ENCODE measurements at places on chromosomes 7 and 10.

- no peak for DNase-seq
These were observed 30.5 kb downstream of the OGDH start for GRCh38 chr7:44636926-44637325.

DNA sequence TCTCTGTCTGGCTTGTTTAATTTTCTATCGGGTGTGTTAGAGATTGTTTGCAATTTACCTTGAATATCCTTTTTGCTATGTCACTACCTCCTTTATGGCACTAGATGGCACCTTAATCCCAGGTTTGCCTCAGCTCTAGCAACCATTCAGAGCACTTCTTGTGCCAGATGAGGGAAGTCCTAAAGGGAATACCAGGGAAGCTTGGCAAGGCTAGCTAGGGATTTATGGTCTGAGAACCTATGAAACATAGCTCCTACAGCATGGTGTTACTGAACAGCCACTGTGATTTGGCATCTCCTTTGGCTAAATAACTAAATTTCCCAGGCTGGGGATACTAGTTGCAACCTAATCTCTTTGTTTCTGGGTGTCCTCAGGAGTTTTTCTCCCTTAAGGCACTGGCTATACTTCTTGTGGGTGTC lies 69.0 kb upstream of the VOPP1 start:
- no peak for DNase-seq

DNA sequence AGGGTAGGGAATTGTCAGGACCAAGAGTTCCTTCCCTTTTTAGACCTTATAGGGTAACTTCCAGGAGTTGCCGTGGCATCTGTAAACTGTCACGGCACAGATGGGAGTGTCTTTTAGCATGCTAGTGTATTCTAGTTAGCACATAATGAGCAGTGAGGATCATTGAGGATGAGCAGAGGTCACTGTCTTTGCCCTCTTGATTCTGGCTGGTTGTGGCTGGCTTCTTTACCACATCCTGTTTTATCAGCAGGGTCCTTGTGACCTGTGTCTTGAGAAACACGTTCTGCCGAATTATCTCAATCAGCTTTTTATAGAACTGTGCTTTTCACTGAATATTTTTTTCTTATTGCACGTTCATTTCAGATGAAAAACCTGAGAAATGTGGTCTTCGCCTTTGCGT lies 41.5 kb downstream of the MINPP1 start:
- no peak for DNase-seq

GRCh38 chr10:117942226-117942625 lies 104.5 kb downstream of the RAB11FIP2 start:
- no peak for DNase-seq

GRCh38 chr10:118793545-118793944 lies 38.8 kb upstream of the CACUL1 start:
- no peak for DNase-seq

DNA sequence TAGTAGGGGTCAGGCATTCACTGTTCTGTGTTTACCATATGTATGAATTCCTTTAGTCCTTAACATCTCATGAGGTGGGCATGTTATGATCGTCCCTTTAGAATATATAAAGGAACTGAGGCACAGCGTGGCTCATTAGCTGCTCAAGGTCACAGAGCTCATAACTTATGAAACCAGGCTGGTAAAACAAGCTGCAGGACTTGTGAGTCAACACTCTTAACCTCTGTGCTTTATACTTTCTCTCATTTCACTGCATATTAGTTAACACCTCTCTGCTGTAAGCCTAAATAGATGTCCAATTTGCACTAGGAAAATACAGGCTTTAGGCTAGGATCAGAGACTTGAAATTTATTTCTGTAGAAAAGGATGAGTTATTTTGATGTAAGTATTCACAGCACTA lies 180.3 kb upstream of the HDAC9 start:
- DNase-seq, result no peak

DNA sequence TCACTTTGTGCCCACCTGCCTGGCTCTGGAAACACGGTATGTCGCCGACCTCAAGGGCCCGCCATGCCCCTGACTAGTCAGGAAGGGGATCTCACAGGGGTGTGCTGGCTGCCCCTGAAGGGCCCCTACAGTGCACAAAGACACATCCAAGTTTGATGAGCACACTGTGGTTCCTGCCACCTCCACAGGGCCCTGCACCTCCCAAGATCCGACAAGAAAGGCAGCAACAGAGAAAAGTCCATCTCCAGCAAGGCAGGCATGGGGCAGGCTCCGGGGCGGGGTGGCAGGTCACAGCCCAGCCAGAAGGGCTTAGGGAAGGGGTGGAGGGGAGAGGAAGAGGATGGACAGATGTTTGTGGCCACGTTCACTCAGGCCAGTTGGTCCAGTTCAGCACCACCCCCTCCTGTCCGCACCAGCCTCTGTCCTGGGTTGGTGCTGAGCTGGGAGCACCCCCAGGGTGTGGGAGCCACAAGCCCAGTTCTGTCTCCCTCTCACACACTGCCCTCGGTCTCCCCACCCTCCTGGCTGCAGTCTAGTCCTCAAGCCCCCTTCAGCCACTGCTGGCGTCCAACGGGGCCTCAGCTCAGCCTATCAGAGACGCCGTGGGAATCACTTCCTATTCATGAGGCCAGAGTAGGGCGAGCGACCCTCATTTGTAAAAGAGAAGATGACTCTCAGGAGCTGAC lies 11.5 kb downstream of the DRGX start:
- no peak for DNase-seq

GRCh38 chr10:76774987-76775603 lies 862.5 kb downstream of the KCNMA1 start:
- DNase-seq, result no peak

DNA sequence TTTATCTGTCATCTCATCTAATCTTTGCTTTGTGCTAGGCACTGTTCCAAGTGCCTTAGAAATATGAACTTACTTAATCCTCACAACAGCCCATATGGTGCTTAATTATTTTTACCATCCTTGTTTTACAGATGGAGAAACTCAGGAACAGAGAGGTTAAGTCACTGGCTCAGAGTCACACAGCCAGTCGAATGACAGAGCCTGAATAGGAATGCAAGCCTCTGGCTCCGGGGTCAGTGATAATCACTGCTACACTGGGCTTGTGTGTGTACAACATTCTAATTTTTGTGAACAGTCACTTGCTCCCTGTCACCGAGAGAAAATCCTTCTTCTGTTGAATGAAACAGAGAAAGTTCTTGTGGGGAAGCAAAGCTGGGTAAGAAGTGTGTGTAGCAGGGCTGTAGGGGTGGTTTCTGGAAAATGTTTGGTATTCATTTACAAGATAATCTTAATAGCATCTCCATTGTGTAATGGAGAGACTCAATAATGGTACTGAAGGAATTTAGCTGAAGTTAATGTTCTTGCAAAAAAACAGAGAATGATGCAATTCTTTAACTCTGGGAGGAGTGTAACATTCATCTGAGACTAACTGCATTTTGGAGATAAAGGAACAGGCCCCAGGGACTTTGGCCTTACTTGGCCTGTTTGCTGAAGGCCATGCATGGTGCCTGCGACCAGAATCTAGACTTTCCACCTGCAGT lies 290.6 kb downstream of the FRMD4A start:
- no peak for DNase-seq

- DNase-seq, result no peak
These were observed 83.6 kb downstream of the CD36 start for GRCh38 chr7:80721883-80722615.

- no peak for DNase-seq
These were observed 160.2 kb downstream of the CDK14 start for GRCh38 chr7:90756366-90756765.

DNA sequence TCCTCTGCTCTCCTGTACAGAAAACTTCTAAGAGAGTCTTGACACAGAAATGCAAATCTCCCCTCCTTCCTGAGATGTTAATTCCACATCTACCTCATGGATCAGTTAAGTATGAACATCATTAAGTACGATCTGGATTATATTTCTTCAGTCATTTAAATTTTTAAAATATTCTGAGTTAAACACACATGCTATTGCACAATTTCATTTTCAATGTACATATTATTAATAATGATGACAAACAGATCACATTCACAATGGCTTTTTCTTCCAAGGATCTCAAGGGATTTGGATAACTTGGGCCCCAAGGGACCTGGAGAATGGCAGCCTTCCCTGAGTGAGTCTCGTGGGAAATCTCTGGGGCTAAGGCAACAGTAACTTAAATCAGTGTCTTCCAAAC lies 16.2 kb downstream of the BEND7 start:
- DNase-seq, result no peak

DNA sequence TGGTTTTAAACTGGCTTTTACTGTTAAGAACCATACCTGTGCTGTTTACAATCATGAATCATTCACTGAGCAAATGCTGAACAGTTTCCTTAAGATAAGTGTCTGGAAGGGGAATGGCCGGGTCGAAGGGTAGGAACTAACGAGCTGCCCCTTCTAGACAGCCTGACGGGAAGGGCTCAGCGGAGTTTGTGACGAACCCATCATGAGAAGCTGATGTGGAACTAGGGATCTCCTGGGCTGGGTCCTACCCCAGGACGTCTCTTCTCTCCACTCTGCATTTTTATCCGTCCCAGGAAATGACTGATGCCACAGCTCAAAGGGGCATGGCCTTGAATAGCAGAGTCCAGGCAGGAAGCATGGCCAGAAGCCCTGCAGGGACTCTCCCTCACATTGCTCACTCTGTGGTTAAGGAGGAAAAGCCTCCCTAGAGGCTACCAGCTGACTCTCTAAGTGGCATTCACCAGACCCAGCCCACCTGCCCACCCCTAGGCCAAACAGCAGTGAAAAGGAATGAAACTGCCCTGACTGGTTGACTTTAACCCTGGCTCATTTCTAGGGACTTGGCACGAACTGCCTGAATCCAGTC lies 112.0 kb downstream of the PFKFB3 start:
- no peak for DNase-seq

GRCh38 chr10:125629758-125630376 lies 53.1 kb downstream of the TEX36 start:
- no peak for DNase-seq

DNA sequence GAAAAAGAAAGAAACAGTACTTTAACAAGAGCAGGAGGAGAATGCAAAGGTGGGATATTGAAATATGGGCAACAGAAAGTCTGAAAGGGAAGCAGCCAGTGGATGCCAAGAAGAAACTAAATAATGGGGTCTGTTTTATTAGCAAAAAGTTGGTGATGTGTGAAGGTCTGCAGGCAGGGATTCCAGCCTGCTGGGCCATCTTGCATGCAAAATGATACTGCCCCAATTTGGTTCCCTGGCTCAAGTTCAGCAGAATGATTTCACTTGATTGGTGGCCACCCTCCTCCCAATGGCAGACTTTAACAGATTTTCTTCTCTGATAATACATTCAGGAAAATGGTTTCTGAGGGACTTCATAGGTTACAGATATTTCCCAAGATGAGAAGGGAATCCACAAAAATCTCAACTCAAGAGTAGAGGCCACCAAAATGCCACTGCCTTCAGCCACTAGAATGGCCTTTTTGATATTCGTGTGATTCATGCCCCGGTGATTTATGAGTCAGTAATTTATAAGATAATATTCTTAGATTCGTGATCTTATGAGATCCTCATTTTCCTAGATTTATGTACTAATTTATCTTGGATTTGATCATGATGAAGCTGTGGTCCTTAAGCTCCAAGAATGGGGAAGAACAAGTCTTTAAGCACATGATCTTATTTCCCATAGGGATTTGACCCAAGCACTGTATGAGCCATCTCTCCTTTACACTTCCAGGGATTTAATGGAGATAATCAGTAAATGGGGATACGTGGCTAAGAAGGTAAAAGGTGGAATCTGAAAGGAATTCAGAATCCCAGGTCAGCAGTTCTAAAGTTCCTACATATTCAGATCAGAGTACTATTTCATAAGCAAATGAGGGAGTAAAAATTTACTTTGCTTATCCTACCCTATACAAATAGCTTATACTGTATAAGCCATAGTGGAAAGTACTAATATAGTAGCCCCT lies 32.3 kb upstream of the ADD3 start:
- no peak for DNase-seq

DNA sequence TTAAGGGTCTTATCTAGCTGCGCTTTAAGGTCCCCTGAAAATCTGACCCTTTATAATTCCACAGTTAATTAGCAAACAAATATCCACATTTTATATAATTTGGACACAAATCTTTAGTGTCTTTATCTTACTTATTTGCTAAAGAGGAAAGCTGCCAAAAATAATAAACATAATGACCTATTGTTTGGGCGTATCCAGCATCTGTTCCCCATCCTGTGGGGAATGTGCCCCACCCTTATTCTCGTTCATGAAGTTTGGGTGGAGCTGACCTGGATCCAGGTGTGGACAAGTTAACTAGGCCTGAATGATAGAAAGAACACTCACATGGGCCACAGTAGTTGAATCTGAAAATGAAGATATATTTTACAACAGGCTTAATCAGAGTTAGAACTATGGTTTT lies 218.3 kb downstream of the CRPPA start:
- DNase-seq, result no peak

DNA sequence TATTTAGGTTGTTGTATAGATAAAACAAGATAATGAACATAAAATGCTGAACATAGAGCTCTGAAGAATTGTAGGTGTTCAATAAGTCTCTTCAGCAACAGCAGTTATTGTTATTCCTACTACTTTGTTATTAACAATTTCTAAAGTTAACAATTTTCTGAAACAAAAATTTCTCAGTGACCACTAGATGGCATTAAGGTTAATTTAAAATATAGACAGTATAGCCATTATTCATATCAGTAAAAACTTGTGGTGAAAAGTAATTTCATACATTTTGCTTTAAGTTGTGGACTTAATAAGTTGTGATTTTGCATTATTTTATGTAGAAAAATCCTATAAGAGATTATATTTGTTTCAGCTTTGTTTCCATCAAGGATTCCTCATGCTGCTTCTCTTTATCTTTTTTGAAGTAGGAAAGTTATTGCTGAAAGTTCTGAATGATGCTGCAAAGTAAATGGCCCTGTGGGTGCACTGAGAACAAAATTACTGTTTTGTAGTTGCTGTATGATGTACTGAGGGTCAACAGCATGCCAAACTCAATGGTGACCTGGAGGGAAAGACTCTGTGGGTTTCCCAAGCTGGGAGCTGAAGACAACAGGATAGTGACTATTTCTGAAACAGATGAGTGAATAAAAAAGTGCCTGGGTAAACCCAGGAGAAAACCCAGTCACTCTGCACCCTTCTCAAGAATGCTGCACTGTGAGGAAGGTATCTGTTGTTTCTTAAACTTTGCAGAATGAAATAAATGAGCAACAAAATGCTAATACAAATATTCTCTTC lies 253.6 kb downstream of the KIF20B start:
- no peak for DNase-seq

DNA sequence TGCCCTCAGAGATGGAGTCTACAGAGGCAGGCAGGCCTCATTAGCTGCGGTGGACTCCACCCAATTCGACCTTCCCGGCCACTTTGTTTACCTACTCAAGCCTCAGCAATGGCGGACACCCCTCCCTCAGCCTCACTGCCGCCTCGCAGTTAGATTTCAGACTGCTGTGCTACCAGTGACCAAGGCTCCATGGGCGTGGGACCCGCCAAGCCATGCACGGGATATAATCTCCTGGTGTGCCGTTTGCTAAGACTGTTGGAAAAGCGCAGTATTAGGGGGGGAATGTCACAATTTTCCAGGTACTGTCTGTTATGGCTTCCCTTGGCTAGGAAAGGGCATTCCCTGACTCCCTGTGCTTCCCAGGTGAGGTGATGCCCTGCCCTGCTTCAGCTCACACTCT lies 252.3 kb downstream of the ARL4A start:
- DNase-seq, result no peak

- DNase-seq, result no peak
These were observed 504 bp upstream of the TRRAP start for GRCh38 chr7:98877692-98878364.

- no peak for DNase-seq
These were observed 145.8 kb upstream of the LRRN3 start for GRCh38 chr7:110944966-110945644.
